ENCODE measurements at places on chromosomes 4 and X. TPM values are rescaled to one million over a fixed set of nuclear protein-coding genes. Genes with fewer than 3 reads are reported as not detected.

- no peaks in the 10 kb centered on the region for H3K27me3 ChIP-seq
- H3K4me1 ChIP-seq, result no peaks in the 10 kb centered on the region
- H3K27ac ChIP-seq, result no peak overlapping the region
These were observed 34.7 kb downstream of the LUZP4 start for GRCh38 chrX:115324194-115324593.

Gene CT55
- not detected for total RNA-seq

DNA sequence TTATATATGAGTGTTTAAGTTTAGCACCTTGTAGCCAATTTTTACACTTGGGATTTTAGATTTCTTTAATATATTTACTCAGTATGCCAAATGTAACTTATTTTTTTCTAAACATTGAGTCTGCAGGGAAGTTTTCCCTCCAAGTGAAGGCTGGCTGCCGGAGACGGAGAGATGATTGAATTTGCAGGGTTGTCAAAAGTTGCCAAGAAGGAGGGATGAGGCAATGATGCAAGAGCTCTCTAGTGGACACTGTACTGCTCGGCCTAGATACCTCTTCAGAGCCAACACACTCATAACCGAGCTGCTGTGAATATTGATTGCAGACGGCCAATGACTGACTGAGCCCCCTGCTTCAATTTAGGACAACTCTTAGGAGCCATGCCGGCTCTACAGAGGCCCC is 318.6 kb upstream of the CASK start:
- H3K27me3 ChIP-seq, result no peaks in the 10 kb centered on the region
- H3K27ac ChIP-seq, result no peak overlapping the region
- no peak for DNase-seq
- no peak overlapping the region for H3K4me3 ChIP-seq

DNA sequence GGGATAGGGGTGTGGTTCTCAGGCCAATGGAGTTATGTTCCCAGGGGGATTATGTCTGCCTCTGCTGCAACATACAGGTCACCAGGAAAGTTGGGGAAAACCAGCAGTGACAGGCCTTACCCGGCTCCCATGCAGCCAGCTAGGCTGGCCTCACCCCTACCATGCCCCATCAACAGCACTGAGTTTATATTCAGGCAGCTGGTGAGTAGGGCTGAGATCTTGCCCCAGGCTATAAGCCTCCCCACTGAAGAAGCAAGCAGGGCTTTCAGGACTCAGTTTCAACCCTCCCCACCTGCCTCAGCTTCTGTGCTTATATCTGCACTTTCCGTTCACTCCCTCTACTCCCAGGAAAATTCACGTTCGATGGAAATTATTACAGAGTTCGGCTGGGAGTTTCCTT is 122.4 kb upstream of the PGRMC2 start:
- no peak overlapping the region for H3K4me3 ChIP-seq
- DNase-seq, result no peak
- no peaks in the 10 kb centered on the region for H3K36me3 ChIP-seq
- H3K27ac ChIP-seq, result no peak overlapping the region
- no peaks in the 10 kb centered on the region for H3K27me3 ChIP-seq

- H3K4me3 ChIP-seq, result no peak overlapping the region
- no peaks in the 10 kb centered on the region for H3K27me3 ChIP-seq
- H3K36me3 ChIP-seq, result no peaks in the 10 kb centered on the region
- no peaks in the 10 kb centered on the region for H3K4me1 ChIP-seq
These were observed 360.4 kb upstream of the AGA start for GRCh38 chr4:177802661-177803060.

DNA sequence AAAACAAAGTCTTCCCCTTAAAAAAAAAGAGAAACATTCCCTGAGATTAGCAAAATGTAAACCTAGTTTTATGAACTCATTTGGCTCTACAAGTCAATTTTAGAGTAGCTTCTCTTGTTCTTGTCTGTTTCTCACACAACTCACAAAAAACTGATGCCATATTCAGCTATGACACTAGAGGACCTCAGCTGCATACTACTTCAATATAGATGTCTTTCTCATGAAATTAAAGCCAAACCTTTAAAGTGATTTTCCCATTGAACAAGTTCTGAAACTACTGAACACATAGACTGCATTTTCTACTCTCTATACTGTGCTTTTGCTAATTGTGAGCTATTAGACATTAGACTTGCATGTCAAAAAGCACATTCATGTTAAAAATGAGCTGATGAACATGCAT is 49.8 kb downstream of the TBCK start:
- no peak overlapping the region for H3K27ac ChIP-seq
- H3K4me1 ChIP-seq, result peaks cover 11% of the 10 kb centered on the region
- no peak overlapping the region for H3K4me3 ChIP-seq
- H3K36me3 ChIP-seq, result no peaks in the 10 kb centered on the region
- H3K27me3 ChIP-seq, result no peaks in the 10 kb centered on the region

Gene TEX11
- total RNA-seq, result not detected

DNA sequence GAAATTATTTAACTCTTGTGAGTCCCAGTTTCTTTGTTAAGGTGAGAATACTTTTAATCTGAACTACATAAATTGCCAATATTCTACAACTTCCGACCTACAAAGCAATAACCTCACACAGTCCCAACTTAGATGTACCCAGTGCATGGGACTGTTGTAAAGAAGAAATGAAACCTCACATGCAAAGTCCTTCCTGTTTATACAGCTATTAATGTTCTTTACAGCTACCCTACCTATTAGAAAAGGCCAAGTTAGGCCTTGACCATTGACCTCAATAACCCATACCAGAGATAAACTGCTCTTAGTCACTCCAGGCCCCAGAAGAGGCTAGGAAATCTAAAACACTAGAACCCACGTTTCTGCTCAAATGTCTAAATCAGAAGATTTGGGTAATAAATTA is 920.1 kb upstream of the TENM3 start:
- H3K27ac ChIP-seq, result no peak overlapping the region
- H3K36me3 ChIP-seq, result no peaks in the 10 kb centered on the region

Gene PPARGC1A
- total RNA-seq, result 7.6 TPM

- DNase-seq, result peak; percentile 71
- no peaks in the 10 kb centered on the region for H3K27me3 ChIP-seq
- peaks cover 37% of the 10 kb centered on the region for H3K36me3 ChIP-seq
- peak overlapping the region; percentile 30 for H3K27ac ChIP-seq
- peaks cover 14% of the 10 kb centered on the region for H3K4me1 ChIP-seq
These were observed 3.8 kb downstream of the CXXC4 start for GRCh38 chr4:104490770-104491480.

Gene ARSJ
- total RNA-seq, result 13.3 TPM

GRCh38 chrX:139126493-139126892 is 404.0 kb upstream of the F9 start:
- peak; percentile 1 for DNase-seq
- no peaks in the 10 kb centered on the region for H3K27me3 ChIP-seq
- no peaks in the 10 kb centered on the region for H3K4me1 ChIP-seq
- no peak overlapping the region for H3K4me3 ChIP-seq
- H3K36me3 ChIP-seq, result no peaks in the 10 kb centered on the region

Gene PAGE2B
- not detected for total RNA-seq

DNA sequence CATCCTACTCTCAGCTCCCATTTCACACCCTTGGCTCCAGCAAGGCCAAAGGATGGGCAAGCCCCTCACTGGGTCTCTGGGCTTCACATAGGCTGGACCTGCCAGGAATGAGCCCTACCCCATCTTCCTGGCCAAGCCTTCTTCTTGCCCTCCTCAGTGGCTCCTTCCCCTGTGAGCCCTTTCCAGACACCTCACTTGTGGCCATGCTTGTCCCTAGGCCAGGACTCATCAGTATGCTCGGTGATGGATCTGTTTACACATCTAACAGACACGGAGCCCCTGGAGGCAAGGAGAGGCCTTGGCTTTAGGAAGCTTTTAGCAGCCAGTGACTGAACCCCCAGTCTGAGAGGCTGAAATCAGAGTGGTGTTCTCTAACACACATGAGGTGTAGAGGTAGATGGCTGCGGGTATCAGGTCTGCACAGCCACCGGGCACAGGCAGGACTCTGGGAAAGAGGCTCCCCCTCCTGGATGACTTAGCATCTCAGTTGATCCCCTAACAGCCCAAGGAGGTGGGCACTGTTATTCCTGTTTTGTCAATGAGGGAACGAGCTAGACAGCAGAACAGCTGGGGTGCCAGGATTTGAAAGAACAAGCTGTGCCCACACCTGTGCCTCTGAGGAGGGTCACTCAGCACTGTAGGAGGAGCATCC is 44.8 kb downstream of the PPP2R2C start:
- no peak overlapping the region for H3K27ac ChIP-seq
- H3K36me3 ChIP-seq, result no peaks in the 10 kb centered on the region
- DNase-seq, result no peak
- H3K4me3 ChIP-seq, result no peak overlapping the region
- peaks cover 5% of the 10 kb centered on the region for H3K27me3 ChIP-seq

- H3K27ac ChIP-seq, result peak overlapping the region; percentile 98
- peak; percentile 29 for DNase-seq
- peaks cover 19% of the 10 kb centered on the region for H3K4me1 ChIP-seq
- peaks cover 61% of the 10 kb centered on the region for H3K36me3 ChIP-seq
- peak overlapping the region; percentile 94 for H3K4me3 ChIP-seq
These were observed 1.1 kb downstream of the OGT start for GRCh38 chrX:71533851-71534561.

DNA sequence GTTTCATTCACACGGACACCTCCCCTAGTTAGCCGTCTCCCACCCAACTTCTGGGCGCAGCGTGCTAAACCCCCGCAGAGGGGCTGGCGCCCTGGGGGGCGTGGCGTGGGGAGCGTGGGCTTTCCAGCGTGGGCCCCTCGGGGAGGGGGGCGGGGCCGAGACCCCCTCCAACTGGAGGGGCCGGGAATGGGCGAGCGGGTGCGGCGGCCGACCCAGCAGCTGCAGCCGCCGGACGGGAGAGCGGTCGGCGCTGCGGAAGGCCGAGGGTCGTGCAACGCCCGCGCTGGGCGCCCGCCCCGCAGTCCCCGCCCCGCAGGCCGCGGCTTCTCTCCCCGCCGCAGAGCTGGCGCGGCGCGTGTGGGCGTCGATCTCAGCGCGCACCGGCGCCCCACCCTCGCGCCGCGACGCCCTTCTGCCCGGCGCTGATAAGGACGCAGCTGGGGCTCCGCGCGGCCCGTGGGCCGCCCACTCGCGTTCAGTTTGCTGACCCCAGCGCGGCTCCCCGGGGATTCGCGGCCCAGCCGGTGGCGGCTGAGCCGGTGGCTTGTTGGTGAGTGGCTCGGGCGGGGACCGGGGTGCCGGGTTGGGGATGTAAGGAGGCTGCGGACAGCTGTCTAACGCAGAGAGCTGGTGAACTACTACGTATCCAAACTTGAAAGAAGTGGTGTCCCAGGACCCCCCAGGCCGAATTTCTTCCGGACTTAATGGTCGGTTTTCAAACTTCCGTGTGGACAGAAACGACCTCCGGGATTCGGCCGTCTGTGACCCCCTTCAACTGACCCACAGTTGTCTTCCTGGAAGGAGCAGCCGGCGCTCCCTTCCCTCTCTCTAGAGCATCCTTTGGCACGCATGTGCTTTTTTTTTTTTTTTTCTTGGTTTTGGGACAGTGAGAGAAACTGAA is 1.5 kb downstream of the FHDC1 start:
- H3K4me3 ChIP-seq, result peak overlapping the region; percentile 74
- no peaks in the 10 kb centered on the region for H3K27me3 ChIP-seq
- H3K4me1 ChIP-seq, result peaks cover 19% of the 10 kb centered on the region
- H3K27ac ChIP-seq, result no peak overlapping the region
- H3K36me3 ChIP-seq, result peaks cover 23% of the 10 kb centered on the region

DNA sequence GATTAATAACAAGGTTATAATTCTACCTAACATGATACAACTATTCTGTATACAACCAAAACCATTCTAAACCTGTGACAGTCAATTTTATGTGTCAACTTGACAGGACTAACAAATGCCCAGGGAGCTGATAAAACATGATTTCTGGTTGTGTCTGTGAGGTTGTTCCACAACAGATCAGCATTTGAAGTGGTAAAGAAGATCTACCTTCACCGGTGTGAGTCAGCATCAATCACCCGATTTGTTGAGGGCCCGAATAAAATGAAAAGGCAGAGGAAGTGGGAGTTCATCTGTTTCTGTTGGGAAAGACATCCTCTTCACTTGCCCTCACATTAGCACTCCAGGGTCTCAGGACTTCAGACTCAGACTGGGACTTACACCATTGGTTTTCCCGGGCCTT is 187.9 kb downstream of the MAB21L2 start:
- no peak for DNase-seq
- no peaks in the 10 kb centered on the region for H3K36me3 ChIP-seq
- H3K27ac ChIP-seq, result peak overlapping the region; percentile 27
- H3K4me3 ChIP-seq, result no peak overlapping the region
- peaks cover 16% of the 10 kb centered on the region for H3K4me1 ChIP-seq

Gene CT45A1
- not detected for total RNA-seq

GRCh38 chr4:158621729-158622128 is 50.0 kb downstream of the C4orf46 start:
- H3K36me3 ChIP-seq, result no peaks in the 10 kb centered on the region
- H3K27me3 ChIP-seq, result no peaks in the 10 kb centered on the region
- DNase-seq, result no peak
- no peak overlapping the region for H3K4me3 ChIP-seq

Gene ZNF595
- total RNA-seq, result 9.5 TPM

DNA sequence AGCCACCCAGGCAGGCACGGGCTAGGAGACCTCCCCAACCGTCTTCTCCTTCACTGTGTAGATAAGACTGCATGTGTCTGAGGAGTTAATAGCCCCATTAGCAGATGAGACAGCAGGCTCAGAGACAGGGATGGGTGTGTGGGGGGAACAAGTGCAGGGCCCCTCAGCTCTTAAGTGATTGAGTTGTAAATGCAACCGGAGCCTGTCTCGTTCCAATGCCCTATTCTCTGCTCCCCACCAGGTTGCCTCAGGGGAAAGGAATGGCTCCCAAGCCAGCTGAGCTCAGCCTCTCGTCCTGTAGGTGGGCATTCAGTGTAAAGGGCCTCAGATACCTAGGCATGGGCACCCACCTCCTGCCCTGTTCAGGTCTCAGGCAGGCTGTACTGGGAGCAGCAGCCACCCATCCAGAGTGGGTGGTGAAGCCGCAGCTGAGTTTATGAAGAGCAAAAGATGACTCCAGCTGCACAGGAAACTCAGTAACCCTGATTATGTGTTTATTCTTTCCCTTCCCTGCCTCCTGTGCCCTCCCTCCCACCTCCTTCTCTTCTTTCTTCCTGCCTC is 87.3 kb downstream of the PJA1 start:
- no peak overlapping the region for H3K4me3 ChIP-seq
- no peak for DNase-seq
- no peaks in the 10 kb centered on the region for H3K36me3 ChIP-seq
- peaks cover 58% of the 10 kb centered on the region for H3K27me3 ChIP-seq

Gene RTL9
- not detected for total RNA-seq

GRCh38 chr4:174352061-174352819 is 68.5 kb downstream of the CEP44 start:
- no peak overlapping the region for H3K4me3 ChIP-seq
- no peaks in the 10 kb centered on the region for H3K4me1 ChIP-seq
- H3K36me3 ChIP-seq, result no peaks in the 10 kb centered on the region
- no peak overlapping the region for H3K27ac ChIP-seq
- DNase-seq, result no peak
